ENCODE measurements at places on chromosomes 4 and X. TPM values are rescaled to one million over a fixed set of nuclear protein-coding genes. Genes with fewer than 3 reads are reported as not detected.

- no peak for DNase-seq
These were observed 218.1 kb upstream of the FAT4 start for GRCh38 chr4:125096662-125097061.

IL2 gene
- not detected for polyA plus RNA-seq

- no peak for DNase-seq
These were observed 20.1 kb downstream of the SLC7A11 start for GRCh38 chr4:138222046-138222445.

- no peak for DNase-seq
These were observed 10.2 kb upstream of the KCNE5 start for GRCh38 chrX:109635146-109635545.

- DNase-seq: no peak
These were observed 113.0 kb upstream of the AADAT start for GRCh38 chr4:170202721-170203120.

- DNase-seq: no peak
These were observed 118.7 kb upstream of the AP1S2 start for GRCh38 chrX:15973299-15973698.

HPRT1 gene
- polyA plus RNA-seq: 46.9 TPM

DNA sequence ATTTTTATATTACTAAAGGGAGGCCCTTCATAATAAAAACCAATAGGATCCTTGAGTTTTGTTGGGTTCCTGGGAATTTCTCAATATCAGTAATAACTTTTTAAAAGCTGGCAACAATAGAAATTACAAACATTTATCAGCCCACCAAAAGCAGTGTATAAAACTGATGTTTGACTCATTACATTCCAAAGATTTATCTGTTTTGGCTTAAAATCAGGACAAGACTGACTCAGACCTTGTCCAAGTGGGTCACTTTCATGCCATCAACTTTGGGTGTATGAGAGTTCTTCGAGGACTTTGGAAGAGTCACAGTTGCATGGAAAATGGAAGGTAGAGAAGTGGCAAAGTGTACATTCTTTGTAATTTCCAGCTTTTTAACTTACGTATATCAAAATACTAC is 102.8 kb downstream of the FRMPD4 start:
- no peak for DNase-seq

MBTPS2 gene
- polyA plus RNA-seq: 37.1 TPM

GRCh38 chr4:1693131-1693896 is 9.2 kb upstream of the FAM53A start:
- no peak for DNase-seq

GRCh38 chr4:25560605-25561004 is 95.0 kb upstream of the SLC34A2 start:
- no peak for DNase-seq

Measured in right renal cortex interstitium (tissue), 3 donors.